Kidney glomerular epithelial cell (primary cell): ENCODE measurements at places on chromosomes 5 and 9.
A peak's percentile ranks its signal among the peaks of the same experiment; 100 is the strongest.

GRCh38 chr5:135456238-135457099 is 4.3 kb upstream of the TIFAB start:
- DNase-seq, result peak; percentile 60

GRCh38 chr9:130523921-130524320 is 55.5 kb upstream of the FUBP3 start:
- no peak for DNase-seq

- no peak for DNase-seq
Observed at GRCh38 chr5:87229780-87230179, 37.9 kb upstream of the RASA1 start.

- DNase-seq, result no peak
Observed at GRCh38 chr9:86837345-86837744, 110.0 kb downstream of the GAS1 start.

- no peak for DNase-seq
Observed at GRCh38 chr5:125276096-125276495, 529.7 kb upstream of the ZNF608 start.

DNA sequence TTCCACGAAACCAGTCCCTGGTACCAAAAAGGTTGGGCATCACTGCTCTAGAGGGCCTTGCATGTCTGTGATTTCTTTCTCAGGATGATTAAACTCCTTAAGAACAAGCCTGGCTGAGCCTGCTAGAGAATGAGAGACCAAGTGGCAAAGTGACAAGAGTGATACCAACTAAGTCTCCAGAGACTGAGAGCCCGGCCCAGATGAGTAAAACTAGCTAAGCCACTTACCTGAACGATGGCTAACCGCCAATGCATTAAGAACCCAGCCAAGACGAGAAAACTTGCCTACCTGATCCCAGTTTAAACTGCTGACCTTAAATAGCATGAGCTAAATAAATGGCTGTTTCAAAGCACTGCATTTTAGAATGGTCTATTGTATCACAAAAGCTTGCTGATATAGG is 5.6 kb upstream of the CCDC152 start:
- DNase-seq, result no peak

DNA sequence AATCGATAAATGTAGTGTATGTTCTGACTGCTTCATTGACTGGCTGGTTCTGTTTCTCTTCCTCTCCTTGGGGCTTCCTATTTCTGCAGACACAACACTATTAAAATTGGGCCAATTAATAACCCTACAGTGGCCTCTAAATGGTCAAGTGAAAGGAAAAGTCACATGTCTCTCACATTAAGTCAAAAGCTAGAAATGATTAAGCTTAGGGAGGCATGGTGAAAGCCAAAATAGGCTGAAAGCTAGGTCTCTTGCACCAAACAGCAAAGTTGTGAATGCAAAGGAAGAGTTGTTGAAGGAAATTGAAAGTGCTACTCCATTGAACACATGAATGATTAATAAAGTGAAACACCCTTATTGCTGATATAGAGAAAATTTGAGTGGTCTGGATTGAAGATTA is 58.2 kb downstream of the CCNH start:
- DNase-seq, result no peak

DNA sequence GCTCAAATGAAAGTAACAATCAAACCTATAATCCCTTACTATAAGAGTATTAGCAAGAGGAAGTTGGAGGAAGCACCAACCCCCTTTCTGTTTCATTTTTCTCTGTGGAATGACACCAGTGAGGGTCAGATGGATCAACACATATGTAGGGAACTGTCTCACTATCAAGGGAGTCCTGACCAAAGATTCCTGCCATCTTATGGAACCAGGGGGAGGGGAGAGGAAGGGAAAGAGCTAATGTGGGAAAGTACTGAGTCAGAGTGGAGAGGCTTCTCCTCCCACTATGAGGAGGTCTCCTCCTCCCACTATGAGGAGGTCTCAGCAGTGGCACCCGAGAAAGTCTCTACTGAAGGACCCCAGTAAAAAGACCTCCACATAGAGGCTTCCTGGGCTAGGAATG is 73.3 kb upstream of the PCSK1 start:
- DNase-seq, result no peak

- no peak for DNase-seq
Observed at GRCh38 chr5:21236971-21237427, 1249.0 kb upstream of the CDH18 start.

GRCh38 chr5:94505327-94506068 is 112.9 kb downstream of the KIAA0825 start:
- DNase-seq, result no peak

- no peak for DNase-seq
Observed at GRCh38 chr9:4663956-4664355, 1.9 kb downstream of the PLPP6 start.

- DNase-seq, result no peak
Observed at GRCh38 chr5:61498121-61498520, 166.1 kb downstream of the ZSWIM6 start.

- no peak for DNase-seq
Observed at GRCh38 chr9:105700668-105701067, 6.3 kb downstream of the TMEM38B start.

GRCh38 chr5:175306381-175306780 is 137.6 kb downstream of the DRD1 start:
- DNase-seq, result no peak

DNA sequence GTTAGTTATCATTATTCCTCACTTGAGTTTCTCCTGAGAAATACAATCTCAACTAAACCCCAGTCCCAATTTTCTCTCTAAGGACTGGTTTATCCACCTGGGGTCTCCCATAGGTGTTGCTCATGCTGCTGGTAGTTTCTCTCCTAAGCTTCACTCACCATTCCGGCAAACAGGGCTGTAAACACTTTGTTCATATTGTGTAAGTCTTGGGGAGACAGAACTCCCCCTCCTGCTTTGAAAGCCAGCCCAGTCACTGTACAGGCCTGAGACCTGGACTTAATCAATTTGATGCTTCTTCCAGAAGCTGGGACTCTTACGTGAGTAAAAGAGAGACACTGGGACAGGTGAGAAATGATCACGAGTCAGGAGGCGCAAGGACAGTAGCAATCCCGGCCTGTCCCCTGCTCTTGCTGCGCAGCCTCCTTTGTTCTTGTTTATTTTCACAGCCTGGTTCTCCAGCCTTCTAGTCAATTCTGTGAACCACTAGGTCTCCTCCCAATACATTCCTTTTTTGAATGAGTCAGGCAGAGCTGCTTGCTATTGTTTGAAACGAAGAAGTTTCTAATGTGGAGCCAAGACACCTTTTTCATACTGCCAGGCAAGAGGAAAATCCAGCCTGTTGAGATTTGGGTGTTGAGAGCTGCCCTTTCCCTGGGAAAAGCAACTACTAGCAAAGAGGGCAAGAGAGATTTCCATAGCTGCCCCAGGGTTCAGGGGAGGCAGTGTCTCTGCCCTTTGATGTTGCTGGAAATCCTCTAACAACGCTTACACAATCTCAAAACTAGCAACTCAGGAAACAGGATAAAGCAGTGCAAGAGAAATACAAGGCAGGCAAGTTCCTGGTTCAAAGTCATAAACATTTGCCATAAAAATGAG is 9.2 kb upstream of the SHROOM1 start:
- DNase-seq, result peak; percentile 63

DNA sequence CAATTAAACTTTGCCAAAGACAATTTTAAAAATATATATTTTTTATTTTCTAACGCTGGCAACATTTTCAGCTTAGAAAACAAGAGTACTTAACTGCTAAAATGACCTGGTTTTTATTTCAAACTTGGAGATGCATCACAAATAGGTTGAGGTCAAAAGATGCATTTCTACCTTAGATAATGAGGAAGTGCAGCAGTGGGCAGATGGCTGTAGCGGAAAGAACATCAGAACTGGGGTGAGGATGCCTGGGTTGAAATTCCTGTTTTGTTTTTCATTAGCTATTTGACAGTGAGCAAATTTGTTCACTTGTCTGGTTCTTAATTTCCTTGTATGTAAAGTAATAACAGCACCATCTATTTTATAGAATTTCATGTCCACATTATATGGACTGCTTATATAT is 524.8 kb upstream of the KLF4 start:
- no peak for DNase-seq

- no peak for DNase-seq
Observed at GRCh38 chr5:104146652-104147051, 584.1 kb upstream of the NUDT12 start.

GRCh38 chr5:62371409-62371808 is 32.3 kb downstream of the DIMT1 start:
- peak; percentile 18 for DNase-seq

DNA sequence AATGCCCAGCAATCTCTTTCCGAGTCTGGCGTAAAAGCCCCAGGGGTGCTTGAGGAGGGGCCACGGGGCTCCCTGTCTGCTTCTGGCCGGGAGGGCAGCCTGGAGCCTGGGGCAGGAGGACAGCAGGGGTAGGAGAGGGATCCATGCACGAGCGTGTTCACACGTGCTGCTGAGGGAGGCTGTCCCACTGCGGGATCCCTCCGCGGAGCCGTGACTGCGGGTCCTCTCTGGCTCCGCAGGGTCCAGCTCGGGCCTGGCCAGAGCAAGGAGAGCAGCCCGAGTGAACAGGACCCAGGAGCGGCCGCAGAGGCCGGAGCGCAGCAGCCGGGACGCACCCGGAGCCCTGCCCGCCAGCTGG is 78.4 kb downstream of the ZNF354C start:
- DNase-seq, result no peak

- DNase-seq, result no peak
Observed at GRCh38 chr5:123545506-123545905, 33.5 kb downstream of the CSNK1G3 start.

GRCh38 chr5:130976493-130976892 is 188.6 kb downstream of the HINT1 start:
- DNase-seq, result no peak
